ENCODE measurements at places on chromosomes 12 and 14.

DNA sequence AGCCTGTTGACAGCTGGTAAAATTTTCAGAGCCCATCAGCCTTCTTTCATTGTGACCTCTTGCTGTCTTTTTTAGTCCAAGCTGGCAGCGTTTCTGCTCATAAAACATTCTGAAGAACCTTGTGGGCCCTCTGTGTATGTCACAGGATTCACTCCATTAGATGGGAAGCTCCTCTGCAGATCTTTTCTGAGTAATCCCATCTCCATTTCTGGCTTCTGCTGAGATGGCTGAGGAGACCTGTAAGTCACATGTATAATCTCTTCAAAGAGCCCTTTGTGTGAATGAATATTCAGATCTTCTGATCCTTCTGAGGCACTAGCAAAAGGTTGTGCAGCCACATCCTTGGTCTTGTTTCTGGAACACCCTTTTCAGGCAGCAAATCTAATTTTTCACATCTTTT is 2.8 kb downstream of the RXYLT1 start:
- DNase-seq, result no peak

- no peak for DNase-seq
Measured at GRCh38 chr14:61397615-61398014, 76.2 kb downstream of the PRKCH start.

GRCh38 chr12:125677829-125678228 is 612.6 kb downstream of the AACS start:
- no peak for DNase-seq

- DNase-seq, result no peak
Measured at GRCh38 chr12:60822580-60822979, 1226.8 kb downstream of the SLC16A7 start.

GRCh38 chr12:76782526-76782925 is 18.6 kb downstream of the ZDHHC17 start:
- DNase-seq, result no peak
